DMS53 (cell line): ENCODE measurements at places on chromosomes 1 and 21.

DNA sequence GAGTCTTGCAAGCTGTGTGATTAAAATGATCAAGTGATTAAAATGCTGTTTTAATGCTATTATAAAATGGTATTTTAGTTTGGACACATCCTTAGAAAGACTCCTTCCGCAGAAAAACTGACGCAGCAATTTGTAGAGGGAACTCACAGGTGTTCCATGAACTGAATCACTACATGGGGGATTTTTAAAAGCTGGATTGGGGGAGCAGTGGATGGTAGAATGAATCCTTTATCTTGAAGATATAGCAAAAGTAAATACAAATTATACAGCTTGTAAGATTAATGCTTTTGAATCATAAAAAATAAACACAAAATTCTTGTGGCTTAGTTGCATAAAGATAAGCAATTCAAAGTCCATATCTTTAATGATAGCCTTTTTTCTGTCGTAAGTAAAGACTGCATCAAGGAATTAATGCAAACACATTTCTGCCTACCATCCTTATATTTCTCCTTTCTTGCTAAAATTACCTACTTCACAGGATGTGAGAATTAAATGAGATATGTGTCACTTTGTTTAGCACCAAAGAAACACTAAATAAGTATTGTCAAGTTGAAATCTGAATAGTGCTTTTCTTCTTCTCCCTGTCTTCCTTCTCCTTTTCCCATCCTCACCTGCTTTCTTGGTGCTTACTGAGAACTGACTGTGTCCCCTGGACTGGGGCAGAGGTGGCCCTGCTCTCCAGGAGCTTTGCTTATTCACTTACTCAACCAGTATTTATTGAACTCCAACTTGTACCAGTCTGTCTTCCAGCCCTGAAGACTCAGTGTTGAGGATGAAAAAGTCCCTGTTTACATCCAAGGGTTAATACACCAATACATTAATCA, 61.5 kb upstream of the F3 start:
- DNase-seq, result no peak

DNA sequence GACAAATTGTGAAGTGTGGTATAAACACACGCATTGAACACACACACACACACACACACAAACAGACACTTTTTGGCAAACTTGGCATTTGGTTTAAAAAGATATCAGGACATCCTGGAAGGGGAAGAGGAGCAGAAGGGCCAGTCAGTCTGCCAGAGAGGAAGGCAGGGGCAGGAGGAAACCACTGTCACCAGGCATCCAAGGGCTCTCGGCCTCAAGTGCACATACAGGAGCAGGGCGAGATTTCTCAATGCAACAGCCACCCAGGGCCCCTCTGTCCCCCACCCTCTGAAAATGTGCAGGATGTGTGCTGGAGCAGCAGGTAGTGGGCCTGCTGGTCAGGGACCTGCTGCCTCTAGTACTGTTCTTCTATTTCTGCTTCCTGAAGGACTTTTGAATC, 71.2 kb downstream of the ABCA4 start:
- DNase-seq, result no peak

GRCh38 chr1:24319312-24319863, at the start of gene GRHL3:
Gene GRHL3 (plus strand): TSS chr1:24319357. CDS start chr1:24319552, 195 bp downstream.
- DNase-seq, result peak; percentile 91

DNA sequence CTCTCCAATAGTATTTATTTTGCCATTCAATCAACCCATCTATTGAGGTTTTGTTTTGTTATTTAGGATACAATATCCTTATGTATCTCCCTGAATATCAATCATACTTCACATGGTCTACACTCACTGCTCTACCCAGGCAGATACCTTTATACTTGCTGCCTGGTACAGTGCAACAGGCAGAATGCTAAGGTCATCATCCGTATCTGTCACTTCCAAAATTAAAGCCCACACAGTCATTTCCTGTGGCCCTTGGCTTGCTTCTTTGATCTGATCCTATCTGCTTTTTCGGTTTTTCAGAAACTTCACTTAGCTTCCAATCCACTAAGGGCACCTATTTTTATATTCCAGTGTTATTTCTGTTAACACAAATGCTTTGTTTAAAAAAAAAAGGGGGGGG, 22.3 kb upstream of the ZZZ3 start:
- no peak for DNase-seq

GRCh38 chr1:234276151-234276788, 97.0 kb upstream of the COA6 start:
- no peak for DNase-seq

DNA sequence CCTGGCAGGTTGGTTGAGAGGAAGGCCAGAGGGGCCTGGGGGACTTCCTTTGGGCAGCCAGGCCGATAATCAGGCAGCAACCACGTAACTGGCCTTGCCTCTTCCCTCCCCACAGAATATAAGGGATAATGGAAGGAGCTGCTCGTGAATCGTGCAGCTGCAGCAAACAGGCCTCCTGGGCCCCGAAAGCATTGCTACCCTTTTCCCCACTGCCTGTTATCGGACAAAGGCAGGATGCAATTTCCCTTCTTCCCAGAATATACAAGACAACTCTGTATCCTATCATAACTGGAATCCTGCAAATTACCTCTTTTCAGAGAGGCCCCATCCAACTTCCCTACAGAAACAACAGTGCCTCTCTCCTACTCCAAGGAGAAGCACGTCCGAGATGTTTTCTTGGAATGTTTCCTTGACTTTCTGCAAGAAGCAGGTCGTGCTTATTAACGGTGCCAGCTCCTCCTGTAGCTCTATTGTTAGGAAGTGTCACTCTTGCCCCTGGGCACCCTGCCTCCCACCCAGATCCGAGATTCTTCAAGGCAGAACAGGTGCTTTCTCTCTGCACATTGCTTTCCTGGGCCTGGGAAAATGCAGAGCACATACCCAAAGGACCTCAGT, 106.0 kb upstream of the TIAM1 start:
- DNase-seq, result no peak
